ENCODE measurements at places on chromosomes 12 and 14.

DNA sequence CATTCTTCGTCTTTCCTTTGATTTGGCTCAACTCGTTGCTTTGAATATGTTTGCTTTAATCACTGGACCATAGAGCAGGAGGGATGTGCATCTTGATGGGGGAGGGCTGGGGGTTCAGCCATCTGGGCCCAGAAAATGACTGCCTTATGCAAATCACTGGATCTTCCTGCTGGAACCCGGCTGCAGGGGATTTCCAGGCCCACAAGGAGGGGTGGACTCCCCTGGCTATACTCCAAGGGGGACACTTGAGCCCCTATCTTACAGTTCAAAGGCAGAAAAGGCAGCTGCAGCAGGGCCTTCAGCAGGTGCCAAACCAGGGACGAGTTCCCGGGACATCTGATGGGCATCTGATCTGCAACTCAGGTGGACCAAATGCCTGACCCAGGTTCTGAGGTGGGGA is 122.5 kb downstream of the DICER1 start:
- DNase-seq = no peak

- no peak for DNase-seq
Observed at GRCh38 chr12:58443273-58443980, 476.9 kb downstream of the LRIG3 start.

GRCh38 chr14:73725116-73726024 is 11.2 kb upstream of the PNMA1 start:
- no peak for DNase-seq

DNA sequence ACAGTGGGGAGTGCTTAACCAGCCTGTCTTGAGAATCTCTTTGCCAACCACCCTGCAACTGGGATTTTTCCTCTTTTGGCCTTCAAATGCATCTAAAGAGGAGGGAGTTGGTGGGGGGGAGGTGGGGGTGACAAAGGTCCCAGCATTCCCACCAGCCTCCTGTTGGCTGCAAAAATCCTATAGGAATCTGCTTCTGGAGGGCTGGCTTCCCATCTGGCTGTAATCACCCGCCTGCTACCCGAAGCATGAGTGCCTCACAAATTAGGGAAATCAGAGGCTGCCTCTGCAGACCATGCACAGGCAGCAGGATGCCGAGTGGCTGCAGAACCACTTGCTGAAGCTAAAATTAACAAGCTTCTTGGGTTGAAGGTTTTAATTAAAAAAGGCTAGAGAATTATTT is 73.9 kb upstream of the WSCD2 start:
- no peak for DNase-seq

- DNase-seq = no peak
Observed at GRCh38 chr14:21652209-21652808, 1.3 kb upstream of the OR4E2 start.

- peak; percentile 48 for DNase-seq
Observed at GRCh38 chr12:71746974-71747611, 7.6 kb upstream of the RAB21 start.

GRCh38 chr14:39396448-39396847 is 35.8 kb downstream of the FBXO33 start:
- no peak for DNase-seq

DNA sequence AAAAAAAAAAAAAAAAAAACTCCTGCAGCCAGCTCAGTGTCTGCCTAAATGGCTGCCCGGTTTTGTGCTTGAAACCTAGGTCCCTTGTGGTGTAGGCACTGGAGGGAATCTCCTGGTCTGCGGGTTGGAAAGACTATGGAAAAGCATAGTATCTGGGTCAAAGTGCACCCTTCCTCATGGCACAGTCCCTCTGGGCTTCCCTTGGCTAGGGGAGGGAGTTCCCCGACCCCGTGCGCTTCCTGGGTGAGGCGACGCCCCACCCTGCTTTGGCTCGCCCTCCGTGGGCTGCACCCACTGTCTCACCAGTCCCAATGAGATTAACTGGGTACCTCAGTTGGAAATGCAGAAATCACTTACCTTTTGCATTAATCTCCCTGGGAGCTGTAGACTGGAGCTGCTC is 14.3 kb downstream of the PTCSC3 start:
- no peak for DNase-seq

GRCh38 chr12:93100610-93101009 is 171.5 kb upstream of the EEA1 start:
- DNase-seq = no peak

DNA sequence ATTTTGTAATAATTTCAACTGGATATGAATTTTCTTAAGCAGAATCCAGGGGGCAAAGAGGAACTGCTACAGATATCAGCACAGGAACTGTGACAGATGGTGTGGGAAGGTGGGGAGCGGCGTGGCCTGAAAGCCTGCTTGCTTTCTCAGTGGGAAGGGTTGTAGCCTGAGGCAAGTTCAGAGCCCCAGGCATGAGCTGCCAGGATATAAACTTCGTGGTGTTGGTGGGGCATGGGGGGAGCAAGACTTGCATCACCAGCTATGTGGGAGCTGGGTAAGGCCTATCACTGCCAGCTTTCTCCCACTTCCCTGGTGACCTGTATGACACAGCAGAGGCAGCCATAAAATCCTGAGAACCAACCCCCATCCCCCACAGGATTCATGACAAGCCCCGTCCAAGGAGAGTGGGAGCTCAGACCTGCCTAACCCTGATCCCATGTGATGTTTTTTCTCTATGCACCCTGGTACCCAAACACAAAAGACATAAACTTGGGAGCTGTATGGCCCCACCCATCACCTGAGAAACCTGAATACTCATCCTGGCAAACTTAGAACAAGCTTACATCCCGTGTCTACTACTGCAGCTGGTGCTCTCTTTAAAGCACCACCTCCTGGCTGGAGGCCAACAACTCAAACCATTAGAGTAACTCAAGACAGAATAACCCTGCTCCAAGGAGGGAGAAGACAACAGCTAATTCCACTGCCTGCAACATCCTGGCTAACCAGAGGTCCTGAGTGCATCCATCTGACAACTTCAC is 16.5 kb downstream of the CLEC1A start:
- no peak for DNase-seq
